GM13976 (cell line): ENCODE measurements at places on chromosomes 6 and 20.

GRCh38 chr6:25703005-25703404 is 51.0 kb downstream of the SCGN start:
- DNase-seq = no peak

- no peak for DNase-seq
Observed at GRCh38 chr6:148223424-148223842, 119.2 kb upstream of the SASH1 start.

DNA sequence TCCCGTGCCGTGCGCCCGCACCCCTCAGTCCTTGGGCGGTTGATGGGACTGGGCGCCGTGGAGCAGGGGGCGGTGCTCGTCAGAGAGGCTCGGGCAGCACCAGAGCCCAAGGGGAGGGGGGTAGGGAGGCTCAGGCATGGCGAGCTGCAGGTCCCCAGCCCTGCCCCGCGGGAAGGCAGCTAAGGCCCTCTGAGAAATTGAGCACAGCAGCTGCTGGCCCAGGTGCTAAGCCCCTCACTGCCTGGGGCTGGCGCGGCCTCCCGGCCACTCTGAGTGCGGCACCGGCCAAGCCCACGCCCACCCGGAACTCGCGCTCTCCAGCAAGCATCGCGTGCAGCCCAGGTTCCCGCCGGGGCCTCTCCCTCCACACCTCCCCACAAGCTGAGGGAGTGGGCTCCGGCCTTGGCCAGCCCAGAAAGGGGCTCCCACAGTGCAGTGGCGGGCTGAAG is 16.4 kb downstream of the SOX4 start:
- no peak for DNase-seq

- DNase-seq = no peak
Observed at GRCh38 chr6:160088069-160088783, 33.4 kb upstream of the SLC22A1 start.

DNA sequence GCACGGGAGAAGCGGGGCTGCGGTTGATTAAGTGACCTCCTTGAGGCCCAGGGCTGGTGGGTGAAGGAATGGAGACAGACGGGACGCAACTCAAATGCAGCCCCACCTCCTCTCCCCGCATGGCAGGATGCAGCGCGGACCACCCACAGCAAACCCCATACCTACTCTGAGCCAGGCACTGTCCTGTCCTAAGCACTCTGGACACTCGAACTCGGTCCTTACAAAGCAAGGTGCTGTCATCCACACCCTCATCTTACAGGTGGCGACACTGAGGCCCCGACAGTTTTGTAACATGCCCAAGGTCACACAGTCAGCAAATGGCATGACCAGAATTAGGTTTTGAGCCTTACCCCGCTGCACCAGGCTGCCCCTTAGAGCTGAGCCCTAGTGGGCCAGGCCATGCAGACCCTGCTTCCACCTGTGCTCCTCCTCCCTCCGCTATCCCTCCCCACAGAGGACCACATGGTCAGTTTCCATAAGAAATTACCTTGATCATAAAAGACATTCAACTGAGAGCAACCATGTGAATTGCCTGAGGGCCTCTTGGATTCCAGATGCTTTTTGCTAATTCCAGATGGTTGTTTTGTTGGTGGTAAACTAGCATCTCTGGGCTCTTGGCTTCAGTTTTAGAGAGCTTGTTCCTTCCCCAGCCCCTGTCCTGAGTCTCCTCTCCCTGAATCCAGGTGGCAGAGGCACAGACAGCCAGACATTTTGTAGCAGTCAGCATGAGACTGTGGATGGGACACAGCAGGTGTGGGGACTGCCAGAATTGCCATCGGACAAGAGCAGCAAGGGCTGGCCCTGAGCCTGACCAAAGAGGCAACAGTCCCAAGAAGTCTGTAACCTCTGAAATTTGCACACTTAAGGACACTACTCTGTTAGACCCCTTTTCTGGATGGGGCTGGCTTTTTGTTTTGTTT is 171.9 kb upstream of the PMEPA1 start:
- no peak for DNase-seq

DNA sequence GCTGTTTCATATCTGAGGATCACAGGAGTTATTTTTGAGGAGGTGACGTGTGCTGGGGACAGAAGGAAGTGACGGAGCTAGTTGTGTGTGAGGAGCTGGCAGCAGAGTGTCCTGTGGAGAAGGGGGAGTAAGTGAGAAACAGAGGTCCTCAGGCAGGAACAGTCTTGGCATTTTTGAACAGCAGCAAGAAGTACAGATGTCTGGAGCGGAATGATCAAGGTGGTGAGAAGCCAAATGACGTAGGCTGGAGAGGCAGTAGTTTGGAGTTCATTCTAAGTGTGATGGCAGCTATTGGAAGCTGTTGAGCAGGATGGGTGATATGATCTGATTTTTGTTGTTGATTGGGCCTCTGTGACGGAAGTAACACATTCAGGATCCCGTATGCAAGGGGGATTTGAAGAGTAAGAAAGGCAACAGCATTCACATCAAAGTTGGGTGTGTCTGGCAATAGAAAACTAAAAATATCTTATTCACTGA is 52.3 kb downstream of the SOBP start:
- no peak for DNase-seq

GRCh38 chr6:25619217-25619616 is 32.8 kb upstream of the SCGN start:
- DNase-seq = no peak

DNA sequence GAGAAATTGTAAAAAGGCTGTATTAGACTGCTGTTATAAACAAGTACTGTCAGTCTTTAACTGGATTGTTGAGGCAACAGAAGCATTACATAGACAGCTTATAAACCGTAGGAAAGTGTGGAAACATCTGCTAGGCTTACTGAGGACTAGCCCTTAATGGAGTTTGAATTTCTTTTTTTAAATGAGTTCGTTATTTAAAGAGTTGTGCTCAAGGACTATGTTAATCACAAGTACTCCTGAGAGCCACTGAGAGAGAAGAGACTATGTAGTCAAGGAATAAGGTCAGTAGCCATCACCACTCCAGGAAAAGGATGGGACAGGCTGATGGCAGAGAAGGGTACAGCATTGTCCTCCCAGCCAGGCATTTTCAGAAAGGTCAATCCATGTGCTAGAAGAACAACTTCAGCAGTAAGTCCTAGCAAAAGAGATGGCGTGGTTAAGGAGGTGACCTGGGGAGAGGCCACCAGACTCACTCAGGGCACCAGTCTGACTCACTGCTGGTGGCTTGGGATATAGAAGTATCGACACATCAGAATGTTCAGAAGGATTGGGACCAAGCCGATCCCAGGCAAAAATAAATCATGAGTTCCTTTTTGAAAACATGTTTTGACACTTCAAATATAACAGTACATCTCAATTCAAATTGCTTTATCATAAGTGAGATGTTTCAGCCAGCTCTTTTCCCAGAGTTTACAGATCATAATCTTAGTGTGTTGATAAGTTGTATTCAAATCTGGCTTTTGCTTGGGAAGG is 6.4 kb downstream of the RPS12 start:
- no peak for DNase-seq

DNA sequence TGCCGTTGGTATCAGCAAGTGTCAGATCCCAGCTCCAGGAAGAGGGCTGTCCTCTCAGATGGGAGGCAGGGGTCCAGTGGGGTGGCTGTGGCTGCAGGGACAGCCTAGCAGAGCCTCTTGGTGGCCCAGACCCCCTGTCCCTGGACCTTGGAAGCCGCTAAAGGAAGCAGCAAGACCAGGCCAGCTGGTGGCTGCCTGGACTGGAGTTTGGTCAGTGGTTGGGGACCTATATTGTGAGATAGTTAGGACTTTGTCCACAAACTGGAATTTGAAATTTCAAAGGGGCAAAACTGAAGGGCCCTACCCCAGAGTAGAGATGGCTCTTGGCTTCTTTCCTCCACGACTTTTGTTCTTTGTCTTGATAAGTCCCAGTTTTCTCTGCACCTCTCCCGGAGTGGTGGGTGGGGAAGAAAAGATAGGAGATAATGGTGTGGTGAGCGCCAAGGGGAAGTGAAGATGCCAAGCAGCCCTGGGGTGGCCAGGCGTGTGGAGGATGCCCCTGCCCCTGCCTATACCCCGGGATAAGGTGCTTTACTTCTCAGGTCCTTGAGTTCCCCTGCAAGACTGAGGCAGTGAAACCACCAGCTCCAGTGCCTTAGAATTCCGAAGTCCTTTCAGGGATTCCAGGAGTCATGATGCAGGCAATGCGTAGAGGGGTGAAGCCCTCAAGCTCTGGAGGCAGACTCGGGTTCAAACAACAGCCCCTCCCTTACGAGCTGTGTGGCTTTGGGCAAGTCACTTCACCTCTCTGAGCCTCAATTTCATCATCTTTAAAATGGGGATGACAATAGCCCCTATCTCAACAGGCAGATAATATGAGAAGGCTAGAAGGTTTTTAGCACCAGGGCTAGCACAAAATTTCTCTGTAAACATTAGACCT is 40.2 kb downstream of the HNF4A start:
- DNase-seq = no peak

- no peak for DNase-seq
Observed at GRCh38 chr20:50339466-50339901, 148.9 kb downstream of the CEBPB start.

DNA sequence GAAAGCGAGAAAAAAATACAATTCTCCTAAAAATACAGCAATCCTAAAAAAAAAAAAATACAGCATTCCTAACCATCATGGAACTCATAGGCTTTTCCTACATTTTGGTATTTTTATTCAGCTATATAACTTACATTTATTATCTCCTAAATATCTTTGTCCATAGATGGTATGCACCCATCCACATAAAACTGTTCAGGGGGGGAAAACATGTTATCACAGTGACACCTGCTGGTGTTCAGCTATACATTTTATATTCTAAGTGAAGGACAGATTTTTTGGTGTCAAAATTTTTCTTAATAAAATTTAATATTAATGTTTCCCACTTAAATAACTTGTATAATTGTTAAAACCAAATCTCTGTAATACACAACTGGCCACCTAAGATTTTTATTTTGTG is 58.0 kb downstream of the BLOC1S5 start:
- peak; percentile 53 for DNase-seq

GRCh38 chr20:48192109-48192508 is 406.8 kb upstream of the SULF2 start:
- no peak for DNase-seq

GRCh38 chr6:73002588-73002987 is 222.7 kb downstream of the KHDC1L start:
- DNase-seq = no peak

DNA sequence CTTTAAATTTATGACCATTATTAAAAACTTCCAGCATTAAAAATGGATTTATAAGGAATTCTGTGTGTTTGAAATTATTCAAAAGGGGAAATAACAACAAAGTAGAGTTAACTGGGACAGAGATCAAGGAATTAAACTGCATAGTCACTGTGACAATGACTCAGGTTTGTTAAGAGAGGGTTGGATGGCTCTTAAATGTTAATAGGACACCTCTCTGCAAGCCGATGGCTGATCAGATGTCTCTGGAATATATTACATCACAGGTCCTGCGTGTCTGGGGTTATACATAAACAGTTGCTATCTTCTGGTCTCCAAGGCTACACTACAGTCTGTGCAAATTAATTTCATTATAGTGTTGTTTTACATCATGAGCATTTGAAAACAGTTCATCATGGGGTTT is 574.3 kb downstream of the COL12A1 start:
- DNase-seq = no peak
